ENCODE measurements at places on chromosomes 13 and 19.
A peak's percentile ranks its signal among the peaks of the same experiment; 100 is the strongest.

DNA sequence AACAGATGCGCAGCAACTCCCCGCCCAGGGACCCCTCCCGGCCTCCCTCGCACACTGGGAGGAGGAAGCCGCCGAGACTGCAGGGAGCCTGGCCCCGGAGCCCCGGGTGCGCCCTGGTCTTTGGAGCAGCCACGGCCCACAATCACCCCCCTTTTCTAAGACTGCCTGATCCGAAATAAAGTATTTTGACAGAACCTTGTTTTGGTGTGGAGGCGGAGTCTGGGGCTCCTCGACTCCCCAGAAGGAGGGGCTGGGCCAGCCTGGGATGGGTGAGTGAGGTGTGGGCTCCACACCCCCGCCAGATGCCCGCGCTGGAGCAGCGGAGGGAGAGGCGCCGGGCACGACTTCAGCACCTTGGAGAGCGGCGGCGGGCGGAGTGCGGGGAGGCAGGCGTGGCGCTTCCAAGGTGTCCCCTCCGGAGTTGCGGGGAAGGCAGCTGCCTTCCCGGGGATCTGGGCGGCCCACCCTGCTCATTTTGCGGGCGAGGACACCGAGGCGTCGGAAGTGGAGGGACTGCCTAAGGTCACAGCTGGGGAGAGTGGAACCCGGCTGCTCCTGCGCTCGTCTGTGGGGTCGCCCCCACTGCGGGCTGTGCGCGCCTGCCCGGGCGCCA, 9.4 kb downstream of the SIRT6 start:
- peak; percentile 24 for DNase-seq

DNA sequence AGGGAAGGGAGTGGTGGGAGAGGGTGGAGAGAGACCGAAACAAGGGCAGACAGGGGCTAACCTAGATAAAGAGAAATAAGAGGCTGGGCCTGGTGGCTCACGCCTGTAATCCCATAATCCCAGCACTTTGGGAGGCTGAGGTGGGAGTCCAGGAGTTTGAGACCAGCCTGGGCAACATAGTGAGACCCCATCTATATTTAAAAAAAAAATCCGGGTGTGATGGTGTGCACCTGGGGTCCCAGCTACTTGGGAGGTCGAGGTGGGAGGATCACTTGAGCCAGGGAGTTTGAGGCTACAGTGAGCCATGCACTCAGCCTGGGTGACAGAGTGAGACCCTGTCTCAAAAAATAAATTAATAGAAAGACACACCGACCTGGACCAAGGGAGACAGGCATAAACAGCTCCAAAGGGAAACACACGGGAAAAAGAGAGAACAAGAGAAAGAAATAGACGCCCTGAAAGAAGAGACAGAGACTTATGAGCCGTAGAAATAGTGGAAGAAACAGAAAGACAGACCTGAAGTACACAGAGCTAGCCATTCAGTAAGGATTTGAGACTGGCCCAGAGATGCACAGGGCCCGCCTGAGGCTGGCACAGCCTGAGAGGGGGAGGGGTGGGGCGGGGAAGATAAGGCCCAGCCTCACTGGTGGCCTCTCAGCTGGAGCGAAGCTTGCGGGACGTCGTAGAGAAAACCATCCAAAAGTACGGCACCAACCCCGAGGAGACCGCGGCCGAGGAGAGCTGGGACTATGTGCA, 2.2 kb downstream of the CD37 start:
- no peak for DNase-seq

GRCh38 chr19:32171719-32172151, 173.7 kb upstream of the ZNF507 start:
- DNase-seq = no peak

DNA sequence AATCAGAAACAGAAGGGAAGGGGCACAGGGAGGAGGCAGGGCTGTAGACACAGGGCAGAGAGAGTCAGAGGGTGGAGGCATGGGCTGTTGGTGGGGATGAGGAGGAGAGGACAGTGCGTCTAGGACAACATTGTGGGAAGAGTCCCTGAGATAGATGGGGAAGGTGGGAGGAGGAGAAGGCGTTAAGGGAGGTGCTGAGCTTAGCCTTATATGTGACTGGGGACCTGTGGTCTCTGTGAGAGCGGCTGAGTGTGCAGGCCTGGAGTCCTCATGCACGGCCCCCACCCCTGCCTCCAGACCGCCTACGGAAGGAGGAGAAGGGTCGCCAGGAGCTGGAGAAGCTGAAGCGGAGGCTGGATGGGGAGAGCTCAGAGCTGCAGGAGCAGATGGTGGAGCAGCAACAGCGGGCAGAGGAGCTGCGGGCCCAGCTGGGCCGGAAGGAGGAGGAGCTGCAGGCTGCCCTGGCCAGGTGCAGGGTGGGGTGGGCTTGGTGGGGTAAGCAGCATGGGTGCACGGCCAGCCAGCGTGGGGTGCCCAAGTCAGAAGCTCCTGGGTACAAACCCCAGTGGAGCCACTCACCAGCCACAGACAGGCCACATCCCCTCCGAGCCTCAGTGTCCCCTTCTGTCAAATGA, 56.8 kb downstream of the KCNC3 start:
- DNase-seq = no peak

DNA sequence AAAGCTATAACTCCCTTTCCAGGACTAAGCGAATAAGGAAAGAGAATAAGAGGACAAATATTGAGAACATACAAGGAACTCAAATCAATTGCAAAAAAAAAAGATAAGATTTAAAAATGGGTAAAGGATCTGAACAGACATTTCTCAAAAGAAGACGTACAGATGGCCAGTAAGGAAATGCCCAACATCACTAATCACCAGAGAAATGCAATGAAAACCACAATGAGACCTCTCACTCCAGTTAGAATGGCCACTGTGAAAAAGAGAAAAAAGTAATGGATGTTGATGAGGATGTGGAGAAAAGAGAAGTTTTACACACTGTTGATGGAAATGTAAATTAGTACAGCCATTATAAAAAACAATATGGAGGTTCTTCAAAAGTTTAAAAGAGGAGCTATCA, 63.8 kb downstream of the VWA8 start:
- no peak for DNase-seq

DNA sequence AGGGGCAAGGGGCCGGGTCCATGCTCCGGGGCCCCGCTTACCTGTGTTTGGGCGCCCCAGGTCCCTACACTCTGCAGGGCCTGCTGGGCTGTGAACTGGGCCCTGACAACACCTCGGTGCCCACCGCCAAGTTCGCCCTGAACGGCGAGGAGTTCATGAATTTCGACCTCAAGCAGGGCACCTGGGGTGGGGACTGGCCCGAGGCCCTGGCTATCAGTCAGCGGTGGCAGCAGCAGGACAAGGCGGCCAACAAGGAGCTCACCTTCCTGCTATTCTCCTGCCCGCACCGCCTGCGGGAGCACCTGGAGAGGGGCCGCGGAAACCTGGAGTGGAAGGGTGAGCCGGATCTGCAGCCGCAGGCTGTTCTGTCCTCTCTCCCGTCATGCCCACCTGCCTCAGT, 1.7 kb downstream of the FCGRT start:
- no peak for DNase-seq
